ENCODE measurements at places on chromosomes 16 and 17.

GRCh38 chr16:47463771-47464624 is 2.9 kb downstream of the PHKB start:
- DNase-seq, result no peak

DNA sequence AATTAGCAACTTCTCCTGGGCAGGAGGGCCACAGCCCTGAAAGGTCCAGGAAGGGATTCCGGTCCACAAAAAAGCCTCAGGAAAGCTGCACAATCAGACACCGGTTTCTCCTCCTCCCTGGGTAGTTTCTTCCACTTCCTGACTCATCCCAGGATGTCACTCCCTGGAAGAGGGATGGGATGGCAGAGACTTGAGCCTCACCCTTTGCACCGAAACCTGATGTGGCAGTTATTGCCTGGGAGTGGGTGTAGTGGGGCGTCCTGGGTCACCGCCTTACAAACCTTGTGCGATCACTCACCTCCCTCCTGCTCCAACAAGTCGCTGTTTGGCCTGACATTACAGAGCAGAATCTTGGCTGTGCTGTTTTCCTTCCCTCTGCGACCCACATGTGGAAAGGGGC is 70.8 kb downstream of the LYRM1 start:
- no peak for DNase-seq

DNA sequence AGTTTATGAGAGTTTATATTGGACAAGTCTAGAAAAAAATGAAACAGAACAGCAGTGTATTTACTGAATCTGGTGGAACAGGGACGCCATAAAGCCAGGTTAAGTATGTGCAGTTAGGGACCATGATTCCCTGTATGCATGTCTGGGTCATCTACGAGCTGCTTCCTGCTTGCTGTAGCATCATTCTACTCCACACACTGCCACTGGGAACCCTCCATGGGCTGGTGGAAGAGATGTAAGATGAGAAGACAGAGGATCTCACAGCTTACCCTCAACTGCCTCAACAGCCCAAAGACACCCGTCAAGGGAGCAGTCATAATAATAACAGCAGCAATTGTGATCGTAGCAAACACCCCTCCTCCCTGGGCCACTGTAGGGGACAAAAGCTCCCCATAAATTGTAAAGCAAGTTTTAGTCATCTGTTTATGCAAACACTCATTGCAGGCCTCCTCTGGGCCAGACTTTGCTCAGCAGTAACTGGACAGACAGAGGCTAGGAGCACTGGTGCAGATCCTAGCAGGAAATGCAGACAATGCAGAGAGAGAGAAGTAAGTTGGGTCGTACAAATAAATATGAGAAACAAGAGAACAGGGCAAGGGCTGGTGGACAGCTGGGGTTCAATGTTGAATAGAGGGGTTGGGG is 188.0 kb downstream of the SOX9 start:
- no peak for DNase-seq

- peak; percentile 66 for DNase-seq
Measured at GRCh38 chr17:80034791-80035686, 633 bp downstream of the TBC1D16 start.

GRCh38 chr17:63445065-63445464 is 1.0 kb downstream of the CYB561 start:
- no peak for DNase-seq

DNA sequence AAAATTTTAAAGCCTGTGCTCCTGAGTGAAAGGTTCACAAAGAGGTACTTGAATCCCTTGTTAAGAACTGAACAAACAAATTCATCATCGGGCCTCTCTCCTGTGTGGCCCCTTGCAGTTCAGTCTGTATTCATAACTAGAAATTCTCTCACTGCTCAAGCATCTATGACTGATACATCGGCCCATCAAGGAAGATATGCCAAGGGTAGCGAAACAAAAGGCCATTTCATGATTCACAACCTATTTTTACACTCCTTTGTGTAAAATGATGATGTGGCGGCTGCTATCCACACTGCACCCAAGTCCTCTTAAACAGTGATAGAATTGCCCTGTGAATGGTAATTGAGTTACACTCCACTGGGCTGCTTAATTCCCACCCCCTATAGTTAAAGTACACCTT is 204.6 kb downstream of the STX8 start:
- no peak for DNase-seq

GRCh38 chr17:38667099-38667786 is 7.5 kb downstream of the EPOP start:
- peak; percentile 70 for DNase-seq

DNA sequence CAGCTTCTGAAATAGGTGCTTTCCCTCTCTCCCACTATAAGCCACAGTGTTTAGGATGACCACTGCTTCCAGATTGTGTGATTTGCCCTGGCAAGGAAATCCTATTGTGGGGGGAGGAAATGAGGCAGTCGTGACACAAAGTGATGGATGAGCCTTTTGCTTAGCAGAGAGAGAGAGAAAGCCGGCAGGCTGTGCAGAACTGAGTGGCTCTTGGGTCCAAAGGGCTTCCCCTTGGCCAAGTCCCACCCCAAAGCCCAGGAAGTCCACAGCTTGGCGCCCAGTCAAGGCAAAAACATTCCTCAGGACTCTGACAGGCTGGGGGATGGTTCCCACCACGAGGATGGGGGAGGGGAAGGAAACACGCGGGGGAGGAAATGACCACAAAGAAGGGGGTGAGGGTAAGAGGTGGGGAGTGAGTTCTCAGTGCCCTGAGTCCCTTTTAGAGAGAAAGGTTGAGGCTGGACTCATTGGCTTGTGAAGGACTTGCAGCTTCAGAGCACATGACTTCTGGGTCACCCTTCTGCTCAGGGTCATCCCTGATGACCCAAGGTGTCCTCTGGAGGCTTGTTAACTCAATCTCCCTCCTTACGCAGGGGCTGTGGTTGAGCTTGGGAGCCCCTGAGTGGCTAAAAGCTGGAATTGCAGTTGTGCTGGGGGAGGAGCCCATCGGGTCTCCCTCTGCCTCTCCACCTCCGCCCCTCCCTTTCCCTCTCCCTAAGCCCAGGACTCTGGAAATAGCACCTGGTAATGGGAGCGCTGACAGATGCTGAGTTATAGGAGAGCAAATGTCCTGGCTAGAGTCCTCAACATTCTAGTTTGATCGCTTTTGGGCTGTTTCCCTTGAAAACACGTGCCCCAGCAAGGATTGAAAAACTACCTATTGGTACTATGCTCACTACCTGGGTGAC is 10.3 kb upstream of the MSL1 start:
- peak; percentile 82 for DNase-seq

- no peak for DNase-seq
Measured at GRCh38 chr16:76639685-76640289, 362.6 kb downstream of the CNTNAP4 start.

GRCh38 chr16:2296661-2297505 is 29.0 kb upstream of the RNPS1 start:
- DNase-seq, result peak; percentile 39

GRCh38 chr16:15041271-15042004 is 14.4 kb downstream of the NTAN1 start:
- DNase-seq, result no peak

GRCh38 chr17:60602385-60602742 is 2.4 kb downstream of the PPM1D start:
- DNase-seq, result no peak

DNA sequence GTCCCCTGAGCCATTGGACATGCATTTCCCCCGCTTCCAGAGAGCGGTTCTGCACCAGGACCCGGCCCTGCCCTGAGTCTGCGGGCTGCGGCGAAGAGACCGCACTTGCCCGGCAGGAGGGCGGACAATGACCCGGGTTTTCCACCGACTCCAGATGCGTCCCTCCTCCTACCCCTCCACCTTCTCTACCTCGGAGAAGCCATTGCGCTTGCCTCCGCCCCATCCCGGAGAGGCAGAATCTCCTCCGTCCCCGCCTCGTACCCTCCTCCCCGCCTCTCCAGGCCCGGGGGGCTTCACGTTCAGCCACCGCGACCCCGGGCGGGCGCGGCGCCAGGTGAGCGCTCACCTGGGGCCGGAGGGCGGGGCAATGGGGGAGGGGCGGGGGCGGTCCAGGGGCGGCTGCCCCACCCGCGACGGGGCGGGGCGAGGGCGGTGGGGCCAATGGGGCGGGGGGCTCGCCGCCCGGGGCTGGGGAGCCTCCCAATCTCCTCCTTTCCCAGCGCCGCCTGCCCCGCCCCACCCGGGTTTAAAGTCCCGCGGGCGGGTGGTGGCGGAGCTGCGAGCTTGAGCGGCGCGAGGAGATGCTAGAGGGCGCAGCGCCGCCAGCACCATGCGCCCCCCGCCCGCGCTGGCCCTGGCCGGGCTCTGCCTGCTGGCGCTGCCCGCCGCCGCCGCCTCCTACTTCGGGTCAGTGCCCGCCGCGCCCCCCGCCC is at the start of gene WNT9B:
TSS of gene WNT9B (plus strand) at position 555 of the 713 bp plus-strand sequence. CDS start at position 611, 56 bp downstream.
- DNase-seq, result peak; percentile 36

DNA sequence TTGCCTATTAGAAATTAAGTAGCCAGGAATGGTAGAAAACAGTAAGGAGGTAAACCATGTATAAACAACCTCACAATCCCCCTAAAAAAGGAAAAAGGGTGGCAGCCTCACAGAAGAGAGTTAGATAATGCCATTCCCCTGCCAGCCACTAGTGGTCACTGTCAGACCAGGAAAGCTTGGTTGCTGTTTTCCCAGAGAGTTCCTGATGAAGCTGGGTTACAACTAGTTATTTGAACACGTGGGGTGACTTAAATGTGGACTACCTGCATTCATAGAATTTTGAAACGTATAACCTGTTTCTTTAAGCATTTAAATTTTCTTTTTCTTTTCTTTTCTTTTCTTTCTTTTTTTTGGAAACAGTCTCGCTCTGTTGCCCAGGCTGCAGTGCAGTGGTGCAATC is 5.8 kb downstream of the GPRC5C start:
- no peak for DNase-seq

DNA sequence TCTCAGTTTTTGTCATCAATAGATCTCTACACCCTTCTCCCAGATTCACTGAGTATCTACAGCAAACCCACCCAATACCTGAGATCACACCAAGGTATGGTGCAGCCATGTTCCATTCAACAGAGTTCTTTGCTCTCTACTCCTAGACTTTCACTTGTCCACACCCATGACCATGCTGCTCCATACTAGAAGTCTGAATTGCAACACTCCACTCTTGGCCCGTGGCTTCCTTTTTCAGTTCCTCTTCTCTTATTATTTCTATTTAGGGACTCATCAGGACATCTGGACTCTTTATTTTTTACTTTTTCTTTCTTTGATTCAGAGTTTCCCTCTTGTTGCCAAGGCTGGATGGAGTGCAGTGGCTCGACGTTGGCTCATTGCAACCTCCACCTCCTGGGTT is 37.1 kb downstream of the YWHAE start:
- DNase-seq, result no peak

- DNase-seq, result no peak
Measured at GRCh38 chr16:80981103-80981502, 25.6 kb downstream of the CMC2 start.

DNA sequence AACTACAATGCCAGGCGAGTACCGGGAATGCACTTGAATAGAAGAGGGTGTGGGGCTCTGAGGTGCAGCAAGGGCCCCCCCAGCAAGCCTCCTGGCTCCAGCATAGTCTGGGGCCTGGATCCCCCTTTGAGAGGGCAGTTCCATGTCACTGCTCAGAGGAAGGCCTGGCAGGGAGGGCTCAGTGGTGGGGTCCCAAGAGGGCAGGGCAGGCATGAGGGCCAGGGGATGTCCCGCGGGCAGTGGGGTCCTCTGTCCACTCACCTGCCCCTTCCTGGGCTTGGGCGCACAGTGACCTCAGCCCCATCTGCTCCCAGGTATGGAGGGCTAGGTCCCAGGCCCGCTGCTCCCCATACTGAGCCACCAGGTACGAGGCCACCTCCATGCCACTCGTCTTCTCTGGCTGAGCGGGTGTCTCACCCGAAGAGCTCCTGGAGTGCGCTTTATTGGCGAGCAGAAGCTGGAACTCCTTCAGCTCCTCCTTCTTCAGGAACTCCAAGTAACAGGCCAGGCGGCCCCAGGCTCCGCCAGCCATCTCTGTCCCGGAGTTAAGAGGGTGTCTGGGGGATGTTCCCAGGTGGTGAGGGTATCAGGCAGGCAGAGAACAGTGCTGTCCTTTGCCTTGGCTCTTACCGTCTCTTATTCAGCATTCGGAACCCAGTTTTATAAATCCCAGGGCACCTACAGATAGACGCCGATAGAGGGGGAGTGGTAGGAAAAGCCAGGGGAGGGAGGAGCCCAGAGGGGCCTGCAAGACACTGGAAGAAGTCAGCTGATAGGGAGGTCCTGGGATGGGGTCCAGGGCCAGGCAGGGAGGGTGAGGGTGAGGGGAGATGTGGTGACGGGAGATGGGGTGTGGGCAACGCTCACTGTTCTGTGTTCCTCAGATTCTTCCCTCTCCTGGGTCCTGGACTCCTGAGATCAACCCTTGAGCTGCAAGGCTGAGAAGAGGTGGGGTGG is 605 bp downstream of the NLRP1 start:
- DNase-seq, result peak; percentile 26

GRCh38 chr17:79508291-79508716 is 102.5 kb downstream of the RBFOX3 start:
- DNase-seq, result no peak

GRCh38 chr16:46859719-46860152 is 24.4 kb upstream of the GPT2 start:
- DNase-seq, result peak; percentile 73

DNA sequence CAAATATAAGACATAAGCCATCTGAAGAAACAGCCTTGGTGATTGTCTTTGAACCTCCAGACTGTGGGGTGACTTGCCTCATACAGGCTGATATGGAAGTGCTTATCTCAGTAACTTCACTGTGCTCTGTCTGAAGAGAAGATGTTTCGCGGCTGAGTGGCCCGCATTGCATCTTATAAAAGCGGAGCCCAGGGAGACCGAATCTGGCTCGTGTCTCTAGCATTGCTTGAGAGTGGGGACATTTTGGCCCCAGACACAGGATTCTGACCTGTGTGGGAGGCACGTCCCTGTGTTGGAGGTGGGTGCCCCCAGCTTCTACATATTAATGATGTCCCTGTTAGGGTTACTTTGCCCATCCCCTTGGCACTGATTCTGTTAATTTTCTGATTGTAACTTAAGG is 66.4 kb downstream of the METRNL start:
- DNase-seq, result no peak

DNA sequence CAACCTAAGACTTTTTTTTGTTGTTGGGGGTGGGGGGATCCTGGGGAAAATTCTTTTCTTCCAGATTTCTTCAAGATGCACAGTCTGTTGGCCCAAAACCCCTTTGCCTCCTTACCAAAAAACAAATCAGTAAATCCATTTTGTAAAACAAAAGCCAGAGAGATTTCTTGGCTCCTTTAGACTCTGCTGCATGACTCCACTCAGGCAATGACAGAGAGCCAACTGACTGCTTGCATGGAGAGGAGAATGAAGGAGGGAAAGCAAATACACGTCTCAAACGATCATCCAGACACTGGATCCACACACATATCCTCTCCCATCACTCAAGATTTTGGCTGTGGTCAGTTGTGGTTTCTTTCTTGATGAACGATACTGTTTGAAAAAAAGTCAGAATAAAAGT is 13.8 kb downstream of the COPRS start:
- no peak for DNase-seq

All from stimulated activated CD4-positive, alpha-beta T cell treated with anti-CD3 and anti-CD28 coated beads, Interleukin-15, amount 100 ng/mL, for 24 hours (primary cell).